ENCODE measurements at places on chromosomes 13 and 19.

DNA sequence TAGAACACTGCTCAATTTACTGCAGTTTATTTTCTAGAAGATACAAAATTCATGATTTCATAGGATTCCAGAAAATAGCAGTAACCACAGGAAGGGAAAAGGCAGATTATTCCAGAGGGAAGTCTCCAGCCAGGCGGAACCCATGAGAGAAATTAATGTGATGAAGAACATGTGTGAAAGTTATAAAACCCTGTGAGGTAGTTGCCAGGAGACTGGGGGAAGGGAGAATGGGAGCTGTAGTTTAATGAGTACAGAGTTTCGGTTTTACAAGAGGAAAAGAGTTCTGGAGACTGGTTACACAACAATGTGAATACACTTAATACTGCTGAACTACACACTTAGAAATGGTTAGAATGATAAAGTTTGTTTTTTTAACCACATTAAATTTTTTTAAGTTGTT, 14.2 kb upstream of the PDX1 start:
- no peak for DNase-seq

GRCh38 chr19:1837625-1838105, 10.6 kb downstream of the REXO1 start:
- DNase-seq: no peak

GRCh38 chr19:31616031-31616430, 266.8 kb upstream of the TSHZ3 start:
- DNase-seq: no peak

DNA sequence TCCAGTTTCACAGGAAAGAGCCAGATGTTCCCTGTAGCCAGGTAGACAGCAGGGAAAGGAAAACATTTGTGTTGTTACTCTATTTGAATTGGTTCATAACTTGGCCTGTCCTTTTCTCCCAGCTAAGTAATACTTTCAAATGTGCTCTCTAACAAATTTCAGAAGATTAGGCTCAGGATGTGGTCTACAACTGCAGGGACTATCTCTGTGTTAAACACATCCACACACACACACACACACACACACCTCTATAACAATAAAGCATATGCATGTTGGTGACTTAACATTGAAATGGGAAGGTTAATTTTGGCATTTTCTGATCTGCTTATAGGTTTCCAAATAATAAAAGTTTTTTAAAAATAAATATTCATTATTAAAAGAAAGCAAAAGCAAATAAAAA, 316.0 kb upstream of the ARGLU1 start:
- no peak for DNase-seq

DNA sequence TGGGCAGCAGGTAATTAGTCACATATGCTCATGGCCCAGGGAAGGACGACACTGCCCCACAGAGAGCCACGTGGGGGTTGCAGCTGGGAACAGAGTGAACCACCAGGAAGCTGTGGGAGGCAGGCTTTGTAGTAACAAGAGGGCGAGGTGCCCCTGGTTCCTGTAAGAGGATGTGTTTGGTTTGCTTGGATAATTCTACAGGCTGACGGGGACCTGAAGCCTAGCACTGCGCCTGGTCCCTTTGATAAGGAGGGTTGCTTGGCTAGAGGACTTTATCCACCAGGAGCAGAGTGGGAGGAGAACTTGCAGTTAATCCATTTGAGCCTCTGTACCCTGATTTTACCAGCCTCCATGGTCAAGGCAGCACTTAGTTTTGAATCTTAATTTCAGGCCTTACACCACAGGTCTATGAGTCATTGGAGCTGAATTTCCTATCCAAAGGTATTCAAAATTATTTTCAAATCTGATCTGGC, 67.4 kb upstream of the CLDN10 start:
- no peak for DNase-seq

- DNase-seq: no peak
These were observed 67.1 kb downstream of the STARD13 start for GRCh38 chr13:33218426-33218825.

DNA sequence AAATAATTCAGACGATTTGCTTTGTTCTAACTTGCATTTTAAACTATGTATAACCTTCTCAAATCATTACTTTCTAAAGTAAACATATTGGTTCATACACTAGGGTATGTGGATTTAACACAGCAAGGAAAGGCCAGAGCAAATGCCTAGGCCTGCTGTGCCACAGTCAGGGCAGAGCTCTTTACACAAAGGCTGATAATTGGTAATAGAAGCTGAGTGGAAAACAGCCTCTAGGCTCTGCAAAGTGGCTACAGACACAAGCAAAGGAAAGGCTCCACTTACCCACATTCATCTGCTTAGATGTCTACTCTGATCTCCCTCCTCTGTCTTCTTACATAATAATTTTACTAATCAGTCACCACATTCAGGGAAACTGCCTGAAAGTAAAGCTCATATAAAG, 382.9 kb downstream of the OLFM4 start:
- no peak for DNase-seq

DNA sequence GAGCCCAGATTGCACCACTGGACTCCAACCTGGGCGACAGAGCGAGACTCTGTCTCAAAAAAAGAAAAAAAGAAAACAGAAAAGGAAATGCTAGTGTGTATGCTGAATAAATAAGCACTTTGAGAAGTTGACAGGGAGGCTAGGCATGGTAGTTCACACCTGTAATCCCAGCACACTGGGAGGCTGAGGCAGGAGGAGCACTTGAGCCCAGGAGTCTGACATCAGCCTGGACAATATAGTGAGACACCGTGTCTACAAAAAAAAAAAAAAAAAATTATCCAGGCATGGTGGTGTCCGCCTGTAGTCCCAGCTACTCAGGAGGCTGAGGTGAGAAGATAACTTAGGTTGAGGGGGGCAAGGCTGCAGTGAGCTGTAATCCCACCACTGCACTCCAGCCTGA, 19.1 kb upstream of the LDLR start:
- DNase-seq: no peak

- DNase-seq: no peak
These were observed 1599.2 kb downstream of the EFNB2 start for GRCh38 chr13:104936304-104936703.

DNA sequence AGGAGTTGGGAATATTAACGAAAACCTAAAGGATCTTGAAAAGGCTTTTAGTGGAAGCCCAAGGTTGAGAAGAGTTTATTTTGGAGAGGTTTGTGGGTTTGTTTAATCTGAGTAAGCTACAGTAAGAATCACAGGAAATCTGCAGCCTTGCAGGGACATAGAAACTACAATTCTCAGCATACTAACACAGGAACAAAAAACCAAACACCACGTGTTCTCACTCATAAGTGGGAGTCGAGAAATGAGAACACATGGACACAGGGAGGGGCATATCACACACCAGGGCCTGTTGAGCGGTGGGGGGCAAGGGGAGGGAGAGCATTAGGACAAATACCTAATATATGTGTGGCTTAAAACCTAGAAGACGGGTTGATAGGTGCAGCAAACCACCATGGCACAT, 8.7 kb upstream of the SIAH3 start:
- no peak for DNase-seq

DNA sequence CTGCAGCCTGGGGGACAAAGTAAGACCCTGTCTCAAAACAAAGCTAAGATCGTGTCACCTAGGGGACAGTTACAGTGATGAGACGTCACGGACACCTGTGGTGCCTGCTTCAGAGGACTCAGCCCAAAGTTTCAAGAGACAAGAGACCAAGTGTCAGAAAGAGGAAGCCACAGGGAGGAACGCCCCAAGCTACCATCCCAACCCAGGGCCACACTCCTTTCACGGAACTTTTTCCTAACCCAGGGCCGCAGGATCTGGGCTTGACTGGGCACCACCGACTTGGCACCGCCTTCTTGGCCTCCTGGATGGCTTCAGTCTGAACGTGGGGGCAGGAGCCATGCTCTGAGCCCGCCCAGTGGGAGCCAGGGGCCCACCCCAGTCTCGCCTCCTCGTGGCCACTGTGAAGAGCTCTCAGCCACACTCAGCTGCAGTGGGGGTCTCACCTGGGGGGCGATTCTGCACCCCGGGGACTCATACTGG, 8.5 kb downstream of the MOB3A start:
- no peak for DNase-seq

- no peak for DNase-seq
These were observed 25.6 kb downstream of the NOSIP start for GRCh38 chr19:49554701-49555181.

DNA sequence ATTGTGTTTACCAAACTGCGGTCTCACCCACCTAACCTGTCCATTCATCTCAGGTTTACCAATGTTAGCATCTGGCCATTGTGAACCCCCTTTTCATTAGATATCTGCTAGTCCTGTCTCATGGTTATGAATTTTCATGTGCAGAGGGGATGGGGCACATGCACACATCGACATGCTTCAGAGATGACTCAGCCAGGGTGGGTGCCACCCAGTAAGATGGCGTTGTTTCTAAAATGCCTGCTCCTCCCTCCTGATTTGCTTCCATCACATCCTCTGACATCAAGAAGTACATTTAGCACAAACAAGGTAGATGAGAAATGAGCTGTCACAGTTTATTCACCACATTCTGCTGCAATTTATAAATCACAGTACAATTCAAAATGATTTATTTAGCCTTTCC, 51.3 kb downstream of the GPALPP1 start:
- no peak for DNase-seq

DNA sequence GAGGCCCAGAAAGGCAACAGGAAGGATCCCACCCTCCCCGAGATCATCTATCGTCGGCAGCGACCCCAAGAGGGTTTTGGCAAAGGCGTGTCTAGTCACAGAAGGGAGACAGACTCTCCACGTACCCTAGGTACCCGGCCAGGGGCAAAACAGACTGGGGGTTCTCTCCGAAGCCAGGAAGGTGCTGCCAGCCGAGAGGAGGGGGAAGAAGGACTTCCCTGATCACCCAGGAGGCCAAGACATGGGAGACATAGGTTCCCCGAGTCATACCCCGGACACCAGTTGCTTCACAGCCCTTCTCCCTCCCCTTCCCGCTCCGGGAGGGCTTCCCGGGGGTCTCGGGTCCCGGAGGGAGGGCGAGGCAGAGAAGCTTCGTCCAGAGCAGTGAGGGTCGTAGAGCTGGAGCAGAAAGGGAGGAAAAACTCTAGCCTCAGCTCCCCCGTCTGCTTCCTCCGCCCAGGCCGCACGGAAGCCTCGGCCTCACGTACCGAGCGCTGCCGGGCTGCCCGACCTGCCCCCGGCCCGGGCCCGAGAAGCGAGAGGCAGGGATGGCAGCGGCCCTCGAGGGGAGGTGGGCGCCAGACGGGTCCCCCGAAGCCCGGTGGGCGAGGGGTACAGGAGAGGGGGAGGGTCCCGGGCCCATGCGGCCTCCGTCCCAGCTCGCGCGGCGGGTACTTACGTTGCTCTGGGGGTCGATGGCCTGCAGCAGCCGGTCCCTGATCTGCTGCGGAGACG, 644 bp downstream of the MED26 start:
- DNase-seq: no peak

DNA sequence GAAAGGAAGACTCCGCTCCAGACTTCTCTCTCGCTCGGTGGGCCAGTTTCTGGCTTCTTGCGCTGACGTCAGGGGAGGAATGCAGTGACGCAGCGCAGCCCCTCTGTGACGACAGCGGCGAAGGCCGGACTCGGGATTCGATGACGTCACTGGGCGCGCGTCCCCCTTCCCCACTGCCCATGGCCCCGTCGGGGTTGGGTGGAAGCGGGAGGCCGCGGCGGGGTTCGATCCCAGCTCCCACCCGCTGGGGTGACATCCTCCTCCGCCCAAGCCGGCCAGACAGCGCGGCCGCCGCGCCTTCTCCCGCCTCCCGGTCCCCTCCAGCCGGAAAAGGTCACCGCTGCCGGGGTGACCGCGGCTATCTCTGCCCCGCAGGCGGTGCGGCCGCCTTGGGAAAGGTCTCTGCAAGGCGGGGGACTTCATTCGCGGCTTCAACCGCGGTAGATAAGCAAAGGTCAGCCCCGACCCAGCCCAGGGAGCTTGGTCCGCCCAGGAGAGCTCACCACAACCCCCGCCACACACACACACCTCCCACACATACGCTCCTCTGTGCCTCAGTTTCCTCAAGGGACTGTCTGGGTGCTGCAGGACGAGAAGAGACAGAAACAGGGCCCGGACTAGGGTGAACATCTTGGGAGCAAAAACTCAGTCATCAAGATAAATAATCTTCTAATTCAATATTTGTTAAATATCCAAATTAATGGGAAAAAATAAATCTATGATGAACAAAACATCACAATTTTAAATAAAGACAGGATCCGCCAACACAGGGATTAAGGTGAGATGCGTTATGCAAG, 844 bp upstream of the RFX1 start:
- DNase-seq: no peak

DNA sequence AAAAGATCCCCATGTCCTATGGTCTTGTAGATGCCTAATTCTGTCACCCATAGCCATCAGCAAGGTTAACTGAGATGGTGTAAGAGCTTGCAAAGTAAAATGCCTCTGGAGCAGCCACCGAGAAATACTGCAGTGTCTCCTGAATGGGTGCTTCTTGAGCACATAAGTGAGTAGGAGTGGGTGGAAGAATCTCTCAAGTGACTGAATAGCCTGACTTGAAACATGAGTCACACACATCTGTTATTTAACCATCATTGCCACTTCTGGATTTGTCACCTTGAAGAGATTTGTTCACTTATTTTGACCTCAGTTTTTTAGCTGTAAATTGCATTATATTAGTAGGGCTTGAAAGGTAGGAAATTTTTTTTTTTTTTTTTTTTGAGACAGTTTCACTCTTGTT, 2.3 kb downstream of the ZNF714 start:
- no peak for DNase-seq

- DNase-seq: no peak
These were observed 27.4 kb upstream of the SCEL start for GRCh38 chr13:77507931-77508776.

GRCh38 chr19:44741841-44742329, 6.6 kb upstream of the BCL3 start:
- DNase-seq: no peak

DNA sequence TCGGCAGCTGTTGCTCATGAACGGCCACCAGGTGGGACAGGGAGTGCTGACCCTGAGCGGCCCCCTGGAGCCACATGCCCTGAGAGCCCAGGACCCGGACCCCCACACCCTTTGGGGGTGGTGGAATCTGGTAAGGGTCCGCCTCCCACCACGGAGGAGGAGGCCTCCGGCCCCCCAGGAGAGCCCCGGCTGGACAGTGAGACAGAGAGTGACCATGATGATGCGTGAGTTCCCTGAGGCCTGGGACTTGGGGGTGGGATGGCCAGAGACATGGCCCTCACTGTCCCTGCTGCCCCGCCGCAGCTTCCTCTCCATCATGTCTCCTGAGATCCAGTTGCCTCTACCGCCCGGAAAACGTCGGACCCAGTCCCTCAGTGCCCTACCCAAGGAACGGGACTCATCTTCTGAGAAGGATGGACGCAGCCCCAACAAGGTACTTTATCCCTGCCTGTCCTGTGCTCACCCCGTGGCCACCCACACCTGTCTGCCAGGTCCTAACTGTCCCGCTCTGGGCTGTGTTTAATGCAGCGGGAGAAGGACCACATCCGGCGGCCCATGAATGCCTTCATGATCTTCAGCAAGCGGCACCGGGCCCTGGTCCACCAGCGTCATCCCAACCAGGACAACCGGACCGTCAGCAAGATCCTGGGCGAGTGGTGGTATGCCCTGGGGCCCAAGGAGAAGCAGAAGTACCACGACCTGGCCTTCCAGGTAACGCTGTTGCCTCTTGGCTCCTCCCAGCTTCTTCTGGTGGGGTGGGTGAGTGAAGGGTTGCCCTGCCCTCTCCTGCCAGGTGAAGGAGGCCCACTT, 14.7 kb upstream of the PRR19 start:
- no peak for DNase-seq

Measured in cerebellar nuclear complex (tissue), 1 donor.